ENCODE measurements at places on chromosomes 5 and 9.

DNA sequence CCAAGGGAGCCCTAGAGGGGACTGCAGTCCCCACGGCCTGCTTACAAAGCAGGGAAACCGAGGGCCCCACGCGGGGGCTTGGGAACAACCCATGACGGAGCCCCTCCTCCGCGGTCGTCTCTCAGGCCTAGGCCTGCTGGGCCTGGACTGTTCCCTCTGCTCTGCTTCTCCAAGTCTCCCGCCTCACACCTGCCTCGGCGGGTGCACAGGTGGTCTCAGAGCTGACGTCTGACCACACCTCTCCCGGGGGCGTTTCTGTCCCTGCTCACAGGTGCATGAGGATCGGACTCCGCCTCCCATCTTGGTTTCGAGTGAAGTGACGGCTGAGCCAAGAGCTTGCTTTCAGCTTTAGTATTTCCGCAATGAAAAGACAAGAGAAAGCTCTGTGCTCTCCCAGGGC, 72.1 kb downstream of the MRPL36 start:
- H3K4me1 ChIP-seq, result no peaks in the 10 kb centered on the region
- DNase-seq, result no peak
- H3K4me3 ChIP-seq, result no peak overlapping the region
- H3K36me3 ChIP-seq, result peaks cover 7% of the 10 kb centered on the region
- no peak overlapping the region for H3K27ac ChIP-seq
- peaks cover 8% of the 10 kb centered on the region for H3K27me3 ChIP-seq

- no peaks in the 10 kb centered on the region for H3K4me1 ChIP-seq
- no peak overlapping the region for H3K27ac ChIP-seq
- H3K4me3 ChIP-seq, result no peak overlapping the region
- H3K27me3 ChIP-seq, result peaks cover 2% of the 10 kb centered on the region
Observed at GRCh38 chr5:3913279-3913678, 317.6 kb downstream of the IRX1 start.

DNA sequence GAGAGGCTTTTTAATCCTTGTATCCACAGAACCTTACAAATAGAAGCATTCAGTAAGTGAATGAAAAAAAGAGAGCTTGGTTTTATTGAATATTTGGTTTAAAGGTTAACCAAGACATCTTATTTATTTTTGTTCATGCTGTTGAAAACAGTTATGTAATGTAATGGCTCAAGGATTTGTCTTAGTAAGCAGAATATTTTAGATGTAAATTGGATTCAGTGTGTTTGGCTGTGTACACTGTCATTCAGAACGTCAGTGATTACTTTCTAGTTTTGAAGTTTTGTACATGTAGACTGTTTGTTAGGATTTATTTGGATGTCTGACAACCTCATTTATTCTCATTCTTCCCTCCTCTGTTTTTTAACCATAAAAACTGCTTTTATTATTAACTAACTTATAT, 31.3 kb downstream of the KCNN2 start:
- H3K4me1 ChIP-seq, result no peaks in the 10 kb centered on the region
- peaks cover under 1% of the 10 kb centered on the region for H3K36me3 ChIP-seq

GRCh38 chr5:42718591-42718990, 38.0 kb upstream of the CCDC152 start:
- peaks cover 6% of the 10 kb centered on the region for H3K4me1 ChIP-seq
- no peaks in the 10 kb centered on the region for H3K36me3 ChIP-seq
- no peak overlapping the region for H3K4me3 ChIP-seq
- no peak for DNase-seq

GRCh38 chr5:95087816-95088317, 197.0 kb downstream of the MCTP1 start:
- no peak overlapping the region for H3K4me3 ChIP-seq
- H3K27ac ChIP-seq, result no peak overlapping the region
- no peak for DNase-seq
- no peaks in the 10 kb centered on the region for H3K36me3 ChIP-seq

DNA sequence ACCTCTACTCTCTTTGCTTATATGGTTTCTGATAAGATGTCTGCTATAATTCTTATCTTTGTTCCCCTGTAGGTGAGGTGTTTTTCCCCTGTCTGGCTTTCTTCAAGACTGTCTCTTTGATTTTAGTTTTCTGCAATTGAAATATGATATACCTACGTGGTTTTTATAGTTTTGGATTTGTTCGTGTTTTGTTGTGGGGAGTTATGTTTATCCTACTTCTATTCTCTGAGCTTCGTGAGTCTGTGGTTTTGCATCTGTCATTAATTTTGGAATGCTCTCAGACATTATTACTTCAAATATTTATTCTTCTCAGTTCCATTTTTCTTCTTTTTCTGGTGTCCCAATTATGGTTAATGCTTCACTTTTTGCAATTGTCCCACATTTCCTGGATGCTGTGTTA, 521.3 kb downstream of the KCTD16 start:
- no peaks in the 10 kb centered on the region for H3K27me3 ChIP-seq
- H3K4me3 ChIP-seq, result no peak overlapping the region
- no peaks in the 10 kb centered on the region for H3K4me1 ChIP-seq
- H3K36me3 ChIP-seq, result no peaks in the 10 kb centered on the region
- H3K27ac ChIP-seq, result no peak overlapping the region

DNA sequence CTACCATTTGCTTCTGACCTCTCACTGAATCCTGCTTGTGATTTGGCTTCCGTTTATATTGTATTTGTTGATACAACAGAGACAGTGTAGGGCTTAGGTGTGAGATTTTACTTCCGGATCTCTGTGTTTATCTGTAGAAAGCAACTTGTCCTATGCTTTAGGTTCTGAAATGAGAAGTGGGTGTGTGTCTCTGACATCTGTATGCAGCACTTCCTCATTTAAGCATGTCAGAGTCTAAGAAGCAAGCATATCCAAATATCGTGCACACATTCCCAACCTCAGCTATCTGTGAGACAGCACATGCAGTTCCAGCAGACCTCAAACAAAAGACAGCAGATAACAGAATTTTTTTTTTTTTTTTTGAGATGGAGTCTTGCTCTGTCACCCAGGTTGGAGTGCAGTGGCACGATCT, 16.3 kb downstream of the KLF9 start:
- no peak for DNase-seq
- no peaks in the 10 kb centered on the region for H3K27me3 ChIP-seq
- no peak overlapping the region for H3K4me3 ChIP-seq
- no peak overlapping the region for H3K27ac ChIP-seq

DNA sequence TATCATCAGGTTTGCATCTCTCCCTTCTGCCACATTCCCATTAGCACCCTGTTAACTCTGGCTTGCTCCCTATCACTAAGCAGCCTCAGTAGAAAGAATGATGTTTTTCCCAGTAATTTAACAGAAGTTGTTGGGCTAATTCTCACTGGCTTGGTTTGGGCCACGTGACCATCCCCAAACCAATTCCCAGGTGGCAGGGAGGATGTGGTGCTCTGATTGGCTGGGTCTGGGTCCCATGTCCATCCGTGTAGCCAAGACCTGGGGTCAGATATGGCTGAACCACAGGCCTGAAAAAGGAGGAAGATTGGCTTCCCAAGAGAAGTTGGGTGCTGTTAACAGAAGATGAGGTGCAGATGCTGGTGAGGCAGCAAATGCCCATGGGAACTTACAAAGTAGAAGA, 122.0 kb downstream of the BOD1 start:
- peaks cover 2% of the 10 kb centered on the region for H3K27me3 ChIP-seq

DNA sequence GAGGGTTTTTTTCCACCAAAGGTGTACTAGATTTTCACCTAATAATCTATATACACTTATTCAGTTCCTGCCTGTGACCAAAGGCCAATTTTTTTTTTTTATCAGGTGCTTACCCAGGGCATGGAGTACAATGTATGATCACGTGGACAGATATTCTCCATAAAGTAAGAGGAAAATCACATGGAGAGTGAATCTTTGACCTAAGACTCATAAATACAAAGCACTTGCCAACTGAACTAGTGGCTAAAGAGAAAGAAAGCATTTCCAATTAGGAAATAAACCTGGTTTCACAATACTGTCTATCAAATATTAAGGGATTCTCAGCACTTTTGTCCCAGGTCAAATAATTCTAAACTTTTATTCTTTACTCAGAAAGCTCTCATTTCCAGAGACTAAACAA, 33.0 kb upstream of the CEP120 start:
- H3K4me1 ChIP-seq, result peaks cover 26% of the 10 kb centered on the region
- H3K27ac ChIP-seq, result no peak overlapping the region
- no peak overlapping the region for H3K4me3 ChIP-seq
- no peak for DNase-seq
- no peaks in the 10 kb centered on the region for H3K27me3 ChIP-seq

DNA sequence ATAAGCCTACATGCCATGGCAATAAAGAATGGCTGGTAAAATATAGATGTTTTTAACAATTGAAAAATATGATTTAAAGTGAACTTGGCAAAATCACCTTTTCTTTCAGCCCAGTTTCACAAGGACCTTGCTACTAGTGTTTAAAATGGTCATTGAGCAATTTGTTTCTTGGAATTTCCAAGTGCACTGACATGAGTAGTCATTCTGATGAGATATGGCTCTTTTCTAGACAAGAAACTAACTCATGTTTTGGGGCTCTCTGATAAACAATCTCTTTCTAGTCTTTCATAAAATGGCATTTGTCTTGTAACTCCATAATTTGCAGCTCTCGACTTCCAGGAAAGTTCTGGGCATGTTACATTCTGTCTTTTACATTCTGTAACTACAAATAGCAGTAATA, 176.8 kb downstream of the NR2F1-AS1 start:
- H3K4me1 ChIP-seq, result peaks cover 25% of the 10 kb centered on the region
- no peaks in the 10 kb centered on the region for H3K36me3 ChIP-seq
- no peak for DNase-seq
- no peak overlapping the region for H3K27ac ChIP-seq
- H3K27me3 ChIP-seq, result no peaks in the 10 kb centered on the region

GRCh38 chr5:157387683-157388093, 72.3 kb upstream of the NIPAL4 start:
- H3K4me1 ChIP-seq, result peaks cover 5% of the 10 kb centered on the region
- peaks cover 15% of the 10 kb centered on the region for H3K36me3 ChIP-seq
- H3K4me3 ChIP-seq, result no peak overlapping the region
- no peaks in the 10 kb centered on the region for H3K27me3 ChIP-seq
- no peak for DNase-seq

DNA sequence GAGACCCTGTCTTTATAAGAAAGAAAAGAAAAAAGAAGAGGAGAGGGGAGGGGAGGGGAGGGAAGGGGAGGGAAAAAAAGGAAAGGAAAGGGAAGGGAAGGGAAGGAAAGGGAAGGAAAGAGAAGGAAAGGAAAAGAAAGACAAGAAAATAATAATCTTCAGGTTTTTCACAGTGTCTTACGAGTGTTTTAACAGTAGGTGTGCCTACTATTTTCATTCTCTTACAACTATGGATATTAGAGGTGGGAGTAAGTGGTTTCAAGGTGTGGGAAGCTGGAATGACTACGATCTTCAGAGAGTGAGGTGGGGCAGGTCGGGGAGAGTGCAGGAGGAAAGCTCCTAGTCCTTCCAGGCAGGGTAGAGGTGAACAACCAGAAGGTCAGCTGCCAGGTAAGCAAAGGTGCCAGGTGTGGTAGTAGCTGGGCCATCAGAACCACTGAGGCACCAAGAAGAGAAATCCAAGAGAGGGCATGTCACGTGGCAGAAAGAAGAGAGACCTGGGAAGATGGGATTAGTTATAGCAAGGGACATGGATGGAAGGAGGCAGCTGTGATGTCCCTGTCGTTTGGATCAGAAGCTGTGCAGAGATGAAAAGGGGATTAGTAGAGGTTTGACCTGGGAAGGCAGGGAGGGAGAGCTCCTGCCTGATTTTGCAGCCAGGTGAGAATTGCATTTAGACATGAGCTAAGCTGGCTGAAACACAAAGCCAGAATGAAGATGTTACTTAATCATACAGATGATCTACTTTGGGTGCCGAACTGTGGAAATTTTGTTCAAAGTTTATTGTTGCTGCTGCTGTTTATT, 95.4 kb downstream of the OTULIN start:
- no peak for DNase-seq
- peaks cover 16% of the 10 kb centered on the region for H3K4me1 ChIP-seq
- no peak overlapping the region for H3K4me3 ChIP-seq

DNA sequence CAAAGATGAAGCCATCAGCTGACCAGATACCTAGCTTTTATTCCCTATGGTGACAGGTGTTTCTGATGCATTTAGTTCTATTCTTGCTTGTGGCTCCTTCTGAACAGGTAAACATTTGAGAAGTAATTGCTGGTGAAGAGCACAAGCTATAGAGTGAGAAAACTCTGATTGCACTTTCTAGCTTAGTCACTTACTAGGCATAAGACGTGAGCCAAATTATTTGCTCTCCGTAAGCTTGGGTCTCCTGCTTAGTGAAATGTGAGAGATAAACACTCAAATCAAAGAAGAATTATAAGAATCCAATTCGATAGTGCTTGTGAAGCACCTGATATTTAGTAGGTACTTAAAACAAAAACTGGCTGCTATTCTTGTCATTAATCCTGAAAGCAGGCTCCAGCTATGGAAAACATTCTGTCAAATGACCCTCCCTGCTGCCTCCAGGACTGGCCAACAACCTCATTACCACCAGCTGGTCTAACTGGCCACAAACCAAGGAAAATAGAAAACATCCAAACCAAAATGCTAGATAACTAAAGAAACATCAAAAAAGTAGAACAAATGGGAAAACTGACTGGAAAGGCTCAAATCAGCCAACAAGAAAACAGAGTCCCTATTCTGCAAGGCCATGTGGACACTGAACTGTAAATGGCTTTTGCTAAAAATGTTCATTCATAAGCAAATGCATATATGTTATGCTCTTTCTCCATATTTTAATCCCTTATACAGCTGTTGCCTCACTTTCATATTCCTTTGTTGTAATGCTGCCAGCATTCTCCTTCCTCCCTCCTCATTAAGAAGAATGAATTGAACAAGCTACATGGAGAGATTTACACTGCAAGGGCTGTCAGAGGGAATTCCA, 616.1 kb downstream of the DTWD2 start:
- no peak for DNase-seq
- no peaks in the 10 kb centered on the region for H3K4me1 ChIP-seq
- peaks cover 2% of the 10 kb centered on the region for H3K27me3 ChIP-seq
- H3K4me3 ChIP-seq, result no peak overlapping the region

- peaks cover 2% of the 10 kb centered on the region for H3K4me1 ChIP-seq
- H3K4me3 ChIP-seq, result no peak overlapping the region
- H3K36me3 ChIP-seq, result no peaks in the 10 kb centered on the region
- peaks cover 5% of the 10 kb centered on the region for H3K27me3 ChIP-seq
- no peak for DNase-seq
Observed at GRCh38 chr9:33393581-33393980, 8.8 kb downstream of the AQP7 start.

GRCh38 chr5:118778941-118779340, 209.4 kb downstream of the DTWD2 start:
- H3K4me3 ChIP-seq, result no peak overlapping the region
- H3K4me1 ChIP-seq, result peaks cover 12% of the 10 kb centered on the region
- no peak for DNase-seq
- H3K36me3 ChIP-seq, result no peaks in the 10 kb centered on the region
- no peak overlapping the region for H3K27ac ChIP-seq

- no peak overlapping the region for H3K4me3 ChIP-seq
- no peak overlapping the region for H3K27ac ChIP-seq
- no peak for DNase-seq
Observed at GRCh38 chr5:126263591-126264184, 159.5 kb upstream of the GRAMD2B start.

Measured in glutamatergic neuron (in vitro differentiated cells).